Fibroblast of lung (primary cell): ENCODE measurements at places on chromosomes 2 and 18. TPM values are rescaled to one million over a fixed set of nuclear protein-coding genes. Genes with fewer than 3 reads are reported as not detected.
A peak's percentile ranks its signal among the peaks of the same experiment; 100 is the strongest.

GKN1 gene
- total RNA-seq, result not detected in 2 replicates

AFF3 gene
- total RNA-seq, result 0.26 and 0.50 TPM in 2 replicates

GAREM2 gene
- total RNA-seq, result 0.66 and 0.77 TPM in 2 replicates

SULT1C2 gene
- total RNA-seq, result under 0.01 and 0.26 TPM in 2 replicates

GRCh38 chr18:21700528-21701075 lies 4.0 kb downstream of the ABHD3 start:
- DNase-seq, result no peak

ALPI gene
- total RNA-seq, result not detected in 2 replicates

PLCD4 gene
- 3.9 and 10.7 TPM in 2 replicates for total RNA-seq

DNA sequence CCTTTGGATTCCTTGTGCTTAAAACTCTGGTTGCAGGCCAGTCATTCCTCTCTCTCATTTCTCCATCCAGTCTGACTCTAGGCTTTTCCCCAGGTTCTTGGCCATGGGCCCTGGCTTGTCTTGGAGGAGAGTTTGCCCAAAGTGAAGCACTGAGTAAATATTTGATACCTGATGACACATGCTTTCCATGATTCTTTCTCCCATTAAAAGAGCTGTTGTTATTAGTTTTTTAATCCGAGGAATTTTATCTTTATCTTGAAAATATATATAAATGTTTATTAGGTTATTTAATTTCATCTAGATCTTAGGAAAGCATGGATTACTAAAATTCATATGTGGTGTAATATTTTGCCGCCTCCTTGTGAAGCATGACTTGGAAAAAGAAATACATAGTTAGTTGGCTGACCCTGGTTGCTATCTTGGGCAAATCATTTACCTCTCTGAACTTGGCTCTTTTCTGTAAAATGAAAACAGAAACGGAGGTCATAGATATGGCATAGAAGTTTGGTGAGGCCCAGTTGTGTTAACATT lies 650.1 kb downstream of the SLC4A3 start:
- DNase-seq, result peak; percentile 57

- no peak for DNase-seq
Observed at GRCh38 chr2:67717692-67718091, 320.6 kb downstream of the ETAA1 start.

DNA sequence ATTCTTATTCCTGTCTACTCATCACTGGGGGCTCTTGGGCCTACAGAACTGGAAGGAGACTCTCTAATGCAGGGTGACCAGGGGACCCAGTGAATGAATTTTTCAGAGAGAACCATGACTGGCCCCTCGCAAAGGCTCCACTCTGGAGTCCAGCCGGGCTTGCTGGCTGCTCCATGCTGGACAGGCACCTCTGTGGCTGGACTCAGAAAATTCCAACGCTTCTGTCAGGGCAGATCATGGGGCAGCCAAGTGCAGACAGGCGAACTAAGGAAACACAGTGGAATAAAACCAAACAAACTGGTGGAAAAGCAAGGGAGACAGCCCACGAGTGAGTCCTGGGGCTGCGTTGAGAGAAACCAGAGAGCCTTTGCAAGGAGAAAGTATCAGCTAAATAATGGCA lies 57.2 kb downstream of the ACAA2 start:
- DNase-seq, result no peak

FBXO15 gene
- 0.77 and 0.83 TPM in 2 replicates for total RNA-seq

- DNase-seq, result no peak
Observed at GRCh38 chr18:48889115-48889941, 61.4 kb downstream of the SMAD7 start.

KCNE4 gene
- 11.0 and 25.3 TPM in 2 replicates for total RNA-seq

GRCh38 chr2:37375741-37376288 lies 31.4 kb downstream of the QPCT start:
- no peak for DNase-seq

POTEC gene
- total RNA-seq, result not detected in 2 replicates

DNA sequence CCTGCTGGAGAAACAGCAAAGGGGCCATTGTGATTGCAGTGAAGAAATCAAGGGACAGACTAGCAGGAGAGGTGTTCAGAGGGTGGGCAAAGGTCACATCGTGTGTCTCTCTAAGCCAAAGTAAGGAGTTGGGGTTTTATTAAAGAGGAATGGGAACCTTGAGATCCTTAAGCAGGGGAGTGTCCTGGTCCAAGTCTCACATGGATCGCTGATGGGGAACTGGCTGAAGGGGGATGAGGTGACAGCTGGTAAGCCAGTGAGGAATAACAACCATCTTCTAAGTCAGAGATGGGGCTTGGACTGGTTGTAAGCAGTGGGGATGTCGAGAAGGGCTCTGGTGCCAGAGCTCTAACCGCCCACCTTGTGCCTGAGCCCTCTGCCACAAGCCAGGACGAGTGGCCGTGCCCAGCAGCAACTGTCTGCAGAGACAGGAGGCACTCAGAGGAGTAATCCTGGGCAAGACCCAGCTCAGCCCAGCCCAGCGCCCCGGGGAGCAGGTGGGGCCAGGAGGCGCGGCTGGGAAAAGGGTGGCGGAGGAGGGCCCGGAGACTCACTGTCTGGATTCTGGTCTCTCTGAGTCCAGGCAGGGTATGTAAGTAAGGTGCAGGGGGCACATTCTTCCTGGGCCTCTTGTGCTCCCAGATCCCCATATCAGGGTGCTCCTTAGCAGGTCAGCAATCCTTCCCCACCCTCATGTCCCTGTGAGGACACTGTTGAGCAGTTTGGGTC lies 13.7 kb downstream of the WNT10A start:
- DNase-seq, result no peak

DNA sequence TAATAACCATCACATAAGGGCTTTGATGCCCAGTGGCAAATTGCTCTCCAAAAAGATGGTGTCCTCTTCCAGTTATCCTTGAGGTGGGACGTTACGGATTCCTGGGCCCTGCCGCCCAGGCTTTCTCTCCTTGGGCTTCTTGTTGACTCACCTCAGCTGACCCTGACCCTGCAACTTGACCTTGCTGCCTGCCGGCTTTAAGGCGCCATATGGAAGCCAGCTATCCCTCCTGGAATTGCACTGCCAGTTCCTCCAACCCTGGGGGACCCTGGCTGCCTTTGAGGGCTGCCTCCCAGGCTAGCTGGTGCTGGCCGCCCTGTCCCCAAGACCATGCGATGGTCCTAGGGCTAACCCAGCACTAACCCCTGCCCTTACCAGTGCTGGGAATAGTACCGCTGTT lies 28.3 kb upstream of the B3GNT7 start:
- DNase-seq, result no peak

- no peak for DNase-seq
Observed at GRCh38 chr2:116952254-116952653, 862.2 kb upstream of the DDX18 start.

NT5C1B gene
- total RNA-seq, result not detected in 2 replicates

DNA sequence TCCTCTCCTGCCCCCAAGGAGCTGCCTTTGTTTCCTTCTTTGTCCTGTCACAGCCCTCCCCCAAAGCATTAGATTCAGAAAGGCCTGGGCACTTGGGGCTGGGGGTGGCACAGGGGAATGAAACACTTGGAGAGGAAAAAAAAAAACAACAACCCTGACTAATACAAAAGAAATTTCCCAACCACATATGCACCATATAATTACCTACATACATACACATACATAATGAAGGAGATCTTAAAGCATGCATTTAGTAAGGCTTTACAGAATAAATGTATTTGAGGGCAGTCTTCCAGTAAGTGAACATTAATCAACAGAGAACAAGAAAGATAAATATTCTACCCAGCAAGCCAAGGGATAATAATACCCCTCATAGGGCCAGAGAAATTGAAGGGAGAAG lies 70.0 kb upstream of the PPP1CB start:
- DNase-seq, result no peak

NABP1 gene
- 77.8 and 117 TPM in 2 replicates for total RNA-seq

CUL3 gene
- 63.4 and 69.7 TPM in 2 replicates for total RNA-seq

DNA sequence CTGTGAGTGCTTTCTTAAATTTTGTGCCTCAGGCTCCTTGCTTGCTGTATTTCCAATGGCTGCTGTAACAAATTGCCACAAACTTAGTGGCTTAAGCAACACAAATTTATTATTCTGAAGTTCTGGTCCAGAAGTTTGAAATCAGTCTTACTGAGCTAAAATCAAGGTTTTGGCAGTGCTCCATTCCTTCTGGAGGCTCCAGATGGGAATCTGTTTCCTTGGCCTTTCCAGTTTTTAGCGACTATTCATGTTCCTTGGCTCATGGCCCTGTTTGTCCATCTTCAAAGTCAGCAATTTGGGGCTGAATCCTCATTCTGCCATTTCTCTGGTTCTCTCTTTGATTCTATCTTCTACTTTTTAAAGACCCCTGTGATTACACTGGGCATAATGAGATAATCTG lies 31.8 kb downstream of the STRADB start:
- DNase-seq, result no peak
